ENCODE measurements at places on chromosomes 3 and 15.

GRCh38 chr15:48823237-48823636, 12.4 kb upstream of the CEP152 start:
- no peak for DNase-seq

- no peak for DNase-seq
Measured at GRCh38 chr3:47005212-47006144, 26.0 kb downstream of the NBEAL2 start.

GRCh38 chr3:169389925-169390253, 273.6 kb downstream of the MECOM start:
- no peak for DNase-seq

DNA sequence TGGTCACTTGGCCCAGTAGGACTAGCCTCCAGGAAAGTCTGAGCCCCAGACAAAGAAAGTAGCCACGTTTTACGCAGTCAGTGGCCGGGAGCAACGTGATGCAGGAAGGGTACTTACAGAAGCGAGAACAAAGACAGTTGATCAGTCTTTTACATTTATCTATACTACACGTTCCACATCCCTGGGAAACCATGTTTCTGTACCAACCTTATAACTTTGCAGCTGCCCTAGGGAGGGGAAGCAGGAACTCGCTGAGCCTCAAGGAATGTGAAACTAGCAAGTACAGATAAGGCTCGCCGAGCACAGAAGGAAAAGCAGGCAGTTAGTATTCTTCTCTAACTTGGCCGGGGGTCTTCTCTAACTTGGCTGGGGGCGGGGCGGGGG, 3.4 kb upstream of the KNL1 start:
- DNase-seq, result no peak

- no peak for DNase-seq
Measured at GRCh38 chr3:4999531-5000184, 20.4 kb downstream of the BHLHE40 start.

DNA sequence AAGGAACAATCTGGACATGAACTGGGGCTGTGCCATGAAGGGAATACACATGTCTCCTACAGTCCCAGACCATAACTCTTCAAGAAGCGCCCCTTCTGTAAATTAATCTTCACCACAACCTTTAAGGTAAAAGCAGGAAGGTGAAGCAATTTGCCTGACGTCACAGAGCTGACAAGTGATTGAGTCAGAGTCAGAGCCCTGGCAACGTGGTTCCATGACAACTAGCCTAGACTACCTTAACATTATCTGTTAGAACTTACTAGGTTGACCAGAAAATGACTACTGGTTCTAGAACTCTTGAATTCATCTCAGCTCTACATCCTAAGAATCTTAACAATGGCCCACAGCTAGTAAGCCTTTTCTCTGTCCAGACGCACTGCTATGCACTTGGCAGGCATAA, 124.6 kb downstream of the NTRK3 start:
- DNase-seq, result no peak

GRCh38 chr15:46344915-46345314, 710.1 kb downstream of the SQOR start:
- no peak for DNase-seq
